ENCODE measurements at places on chromosomes 13 and 19.

GRCh38 chr13:100526318-100527000, 62.1 kb downstream of the GGACT start:
- no peak for DNase-seq

GRCh38 chr19:19062454-19063182, 1.2 kb upstream of the SLC25A42 start:
- no peak for DNase-seq

DNA sequence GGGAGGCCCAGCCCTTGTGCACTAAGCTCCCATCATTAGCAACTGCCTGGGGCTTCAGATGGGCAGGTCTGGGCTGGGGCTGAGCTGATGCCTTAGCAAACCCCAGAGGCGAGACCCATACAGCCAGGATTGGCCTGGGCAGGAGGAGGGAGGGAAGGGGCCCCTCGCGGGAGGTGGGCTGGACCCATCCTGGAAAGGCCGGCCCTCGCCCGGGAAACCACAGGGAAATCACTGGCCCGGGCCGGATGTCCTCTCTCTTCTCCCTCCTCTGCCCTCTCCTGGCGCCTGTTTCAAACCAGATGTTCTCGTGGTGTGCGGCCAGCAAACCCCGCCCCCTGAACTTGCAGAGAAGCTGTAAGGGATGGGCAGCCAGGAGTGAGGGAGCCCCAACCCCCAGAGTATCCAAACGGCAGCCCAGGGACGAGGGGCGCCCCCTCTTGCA, 43.1 kb downstream of the TMEM255B start:
- DNase-seq = no peak

GRCh38 chr13:64477146-64477545, 2753.0 kb downstream of the PCDH9 start:
- no peak for DNase-seq

DNA sequence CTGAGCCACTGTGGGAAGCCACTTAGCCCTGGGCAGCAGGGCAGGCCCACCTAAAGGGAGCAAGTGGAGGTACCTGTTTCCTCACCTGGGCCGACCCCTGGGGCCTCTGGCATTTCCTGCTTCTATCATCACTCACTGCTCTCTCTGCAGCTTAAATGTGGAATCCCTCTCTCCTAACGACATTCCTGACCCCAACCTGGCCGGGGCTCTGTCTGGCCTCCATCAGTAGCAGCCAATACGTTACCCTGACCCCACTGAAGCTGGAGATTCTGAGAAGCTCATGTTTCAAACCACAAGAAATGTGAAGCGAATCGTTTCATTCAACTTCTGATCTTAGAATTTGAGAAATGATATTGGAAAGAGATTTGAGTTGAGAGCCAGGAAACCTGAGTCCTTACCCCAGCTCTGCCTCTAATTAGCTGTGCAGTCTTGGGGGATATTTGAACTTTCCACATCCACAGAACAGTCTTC, 39.9 kb downstream of the DOCK9 start:
- no peak for DNase-seq

Measured in stimulated activated CD8-positive, alpha-beta memory T cell treated with anti-CD3 and anti-CD28 coated beads, Interleukin-7, amount 100 ng/mL, for 1 hour (primary cell).